Esophagus muscularis mucosa (tissue), 4 donors: ENCODE measurements at places on chromosomes 13 and 19. TPM values are rescaled to one million over a fixed set of nuclear protein-coding genes. Genes with fewer than 3 reads are reported as not detected.

Gene YIPF2
- total RNA-seq = 23.3 TPM

Gene ATP7B
- total RNA-seq = 2.5 TPM

Gene ERICH6B
- not detected for total RNA-seq

Gene CLN5
- 20.8 TPM for total RNA-seq

DNA sequence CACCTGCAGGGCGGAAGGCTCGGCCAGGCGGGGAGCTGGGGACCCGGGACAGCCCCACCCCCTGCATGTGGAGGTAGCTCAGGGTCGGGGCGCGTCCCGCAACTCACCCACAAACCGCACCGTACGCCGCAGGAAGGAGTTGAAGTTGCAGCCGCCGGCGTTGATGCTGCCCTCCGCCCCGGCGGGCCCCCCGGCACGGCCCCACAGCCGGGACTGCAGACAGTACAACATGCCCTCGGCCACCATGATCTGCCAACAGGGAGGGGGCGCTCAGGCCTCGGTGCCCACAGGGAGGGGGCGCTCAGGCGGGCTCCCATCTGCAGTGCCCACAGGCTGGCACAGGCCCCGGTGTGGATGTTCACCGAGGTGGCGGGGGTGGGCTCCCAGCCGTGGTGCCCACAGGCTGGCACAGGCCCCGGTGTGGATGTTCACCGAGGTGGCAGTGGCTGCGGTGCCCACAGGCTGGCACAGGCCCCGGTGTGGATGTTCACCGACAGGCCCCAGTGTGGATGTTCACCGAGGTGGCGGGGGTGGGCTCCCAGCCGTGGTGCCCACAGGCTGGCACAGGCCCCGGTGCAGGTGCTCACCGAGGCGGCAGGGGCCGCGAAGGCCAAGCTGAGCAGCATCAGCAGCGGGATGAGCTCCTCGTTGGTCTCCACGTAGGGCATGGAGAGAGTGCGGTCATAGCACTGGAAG is 6.5 kb downstream of the PLPPR3 start:
- DNase-seq = no peak

DNA sequence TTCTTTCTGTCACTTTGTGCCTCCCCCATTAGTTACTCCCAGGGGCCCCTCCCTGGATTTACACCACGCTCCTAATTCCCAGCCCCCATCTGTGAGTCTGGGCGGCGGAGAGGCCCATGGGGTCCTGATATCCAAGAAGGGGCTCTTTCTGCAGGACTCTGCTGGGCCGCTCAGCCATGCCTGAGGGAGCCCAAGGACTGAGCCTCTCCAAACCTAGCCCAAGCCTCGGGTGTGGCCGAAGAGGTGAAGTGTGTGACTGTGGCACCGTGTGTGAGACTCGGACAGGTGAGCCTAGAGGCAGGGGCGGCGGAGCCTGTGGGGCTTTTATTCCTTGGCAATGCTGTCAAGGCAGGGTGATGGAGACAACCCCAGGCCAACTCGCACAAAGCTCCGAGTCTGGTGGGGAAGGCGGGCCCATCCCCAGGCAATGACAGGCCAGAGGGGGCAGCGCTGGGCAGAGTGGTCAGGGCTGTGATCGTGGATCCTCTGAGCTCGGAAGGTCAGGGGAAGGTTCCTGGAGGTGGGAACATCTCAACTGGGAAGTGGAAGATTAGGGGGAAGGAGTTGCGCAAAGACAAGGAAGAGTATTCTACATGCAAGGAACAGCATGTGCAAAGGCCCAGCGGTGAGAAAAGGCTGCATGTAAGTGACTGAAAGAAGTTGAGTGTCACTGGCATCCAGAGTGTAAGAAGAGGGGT is 1.6 kb downstream of the PLEKHG2 start:
- no peak for DNase-seq

GRCh38 chr13:34145061-34145460 is 327.1 kb downstream of the RFC3 start:
- no peak for DNase-seq
